ENCODE measurements at places on chromosomes 2 and 18. TPM values are rescaled to one million over a fixed set of nuclear protein-coding genes. Genes with fewer than 3 reads are reported as not detected.

GRCh38 chr2:233708942-233709341 lies 3.8 kb upstream of the UGT1A5 start:
- no peak for DNase-seq

DNA sequence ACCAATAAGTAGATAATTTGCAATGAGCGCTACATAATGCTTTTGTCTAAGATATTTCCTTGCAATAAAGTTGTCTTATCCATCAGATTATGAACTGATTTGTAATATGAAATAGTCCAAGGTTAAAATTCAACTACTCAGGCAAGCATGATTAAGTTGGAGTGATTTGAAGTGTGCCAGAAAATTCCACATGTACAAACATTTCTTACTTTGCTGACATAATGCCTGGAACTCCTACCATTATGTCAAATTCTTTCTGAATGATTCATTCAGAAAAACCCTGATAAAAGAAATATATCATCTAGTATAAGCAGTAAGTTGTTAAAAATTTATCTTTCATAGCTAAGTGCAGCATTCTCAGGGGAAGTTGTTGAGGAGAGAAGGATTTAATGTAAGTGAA lies 87.3 kb downstream of the CBLN2 start:
- no peak for DNase-seq

GRCh38 chr2:70014959-70015358 lies 53.5 kb upstream of the ASPRV1 start:
- DNase-seq, result no peak

- no peak for DNase-seq
Measured at GRCh38 chr2:33212151-33212550, 264.3 kb upstream of the RASGRP3 start.

DNA sequence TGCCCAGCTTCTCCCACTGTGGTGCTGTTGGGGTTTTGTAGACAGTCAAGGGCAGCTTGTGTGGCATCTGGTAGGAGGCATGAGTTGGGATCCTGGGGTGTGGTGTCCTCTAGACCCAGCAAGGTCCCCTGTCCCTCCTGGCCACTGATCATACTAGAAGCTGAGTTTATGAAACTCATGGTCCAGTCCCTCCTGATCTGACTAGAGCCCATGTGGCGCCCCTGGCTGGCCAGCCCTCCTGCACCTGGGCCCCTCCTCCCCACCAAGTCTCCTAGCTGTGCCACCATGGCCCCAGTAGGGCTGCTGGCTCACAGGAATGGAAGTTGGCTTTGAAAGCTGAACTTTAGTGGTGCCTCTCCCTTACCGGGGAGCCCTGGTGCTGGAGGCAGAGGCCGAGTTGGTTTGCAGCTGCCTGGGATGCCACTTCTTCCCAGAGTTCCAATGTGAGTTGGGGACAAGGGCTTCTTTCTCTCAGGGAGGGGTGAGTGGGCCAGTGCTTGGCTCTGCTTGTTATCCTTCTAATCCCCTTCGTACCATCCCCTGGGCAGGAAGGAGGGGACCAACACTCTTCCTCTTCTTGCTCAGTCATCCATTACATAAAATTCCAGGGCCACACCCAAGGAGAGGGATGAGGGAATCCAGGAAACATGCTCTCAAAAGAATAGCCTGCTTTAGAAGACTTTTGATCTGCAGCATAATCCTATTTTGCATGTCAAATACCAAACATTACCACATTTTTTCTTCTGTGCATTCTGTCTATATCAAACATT lies 37.5 kb upstream of the HAAO start:
- DNase-seq, result no peak

The SLC5A7 gene
- total RNA-seq, result 6.3 TPM

The TXNDC2 gene
- not detected for total RNA-seq

The CLHC1 gene
- total RNA-seq, result 56.6 TPM
